ENCODE measurements at places on chromosomes 4 and X. TPM values are rescaled to one million over a fixed set of nuclear protein-coding genes. Genes with fewer than 3 reads are reported as not detected.

SLITRK4 gene
- polyA plus RNA-seq: 17.9 TPM

DMRTC1 gene
- polyA plus RNA-seq: not detected

CT45A10 gene
- polyA plus RNA-seq: not detected

TCP11X2 gene
- polyA plus RNA-seq: 2.4 TPM

GPR50 gene
- polyA plus RNA-seq: 0.10 TPM

All from left kidney (tissue), 8 donors.